Right cardiac atrium (tissue), 5 donors: ENCODE measurements at places on chromosomes 5 and 9. TPM values are rescaled to one million over a fixed set of nuclear protein-coding genes. Genes with fewer than 3 reads are reported as not detected.

The SOX30 gene
- 0.34 TPM for total RNA-seq

The ENTREP1 gene
- 26.5 TPM for total RNA-seq

The MELK gene
- total RNA-seq = 1.1 TPM

The PARP8 gene
- total RNA-seq = 11.6 TPM

The PRR16 gene
- 13.3 TPM for total RNA-seq

The CBY3 gene
- total RNA-seq = not detected

The PIP5K1B gene
- total RNA-seq = 67.9 TPM
